ENCODE measurements at places on chromosomes 2 and 18. TPM values are rescaled to one million over a fixed set of nuclear protein-coding genes. Genes with fewer than 3 reads are reported as not detected.

DNA sequence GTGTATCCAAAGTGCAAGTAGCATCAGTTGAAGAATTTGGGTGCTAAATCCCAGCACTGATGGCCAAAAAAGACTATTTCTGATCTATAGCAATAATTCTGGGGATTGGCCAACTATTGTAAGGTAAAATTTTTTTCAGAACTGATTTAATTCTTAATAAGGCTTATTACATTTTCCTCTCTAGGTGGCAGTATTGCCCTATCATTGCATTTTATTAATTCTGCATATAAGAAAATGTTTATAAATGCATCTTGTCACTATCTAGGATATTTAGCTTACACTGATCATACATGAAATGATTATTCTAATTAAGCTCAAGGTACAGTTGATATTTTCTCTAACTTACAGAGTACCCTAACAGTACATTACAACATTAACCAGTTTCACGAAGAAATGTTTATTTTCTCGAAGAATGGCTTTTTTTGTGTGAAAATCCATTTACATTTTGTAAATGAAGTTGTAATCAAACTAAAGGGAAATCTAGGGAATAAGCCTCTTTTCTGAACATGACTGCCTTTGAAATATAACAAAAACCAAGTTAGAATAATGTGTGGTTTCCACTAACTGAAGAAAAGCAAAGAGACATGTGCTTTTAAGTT lies 11.0 kb downstream of the TTN start:
- no peak for DNase-seq

SATB2 gene
- 5.1 TPM for polyA plus RNA-seq

DNA sequence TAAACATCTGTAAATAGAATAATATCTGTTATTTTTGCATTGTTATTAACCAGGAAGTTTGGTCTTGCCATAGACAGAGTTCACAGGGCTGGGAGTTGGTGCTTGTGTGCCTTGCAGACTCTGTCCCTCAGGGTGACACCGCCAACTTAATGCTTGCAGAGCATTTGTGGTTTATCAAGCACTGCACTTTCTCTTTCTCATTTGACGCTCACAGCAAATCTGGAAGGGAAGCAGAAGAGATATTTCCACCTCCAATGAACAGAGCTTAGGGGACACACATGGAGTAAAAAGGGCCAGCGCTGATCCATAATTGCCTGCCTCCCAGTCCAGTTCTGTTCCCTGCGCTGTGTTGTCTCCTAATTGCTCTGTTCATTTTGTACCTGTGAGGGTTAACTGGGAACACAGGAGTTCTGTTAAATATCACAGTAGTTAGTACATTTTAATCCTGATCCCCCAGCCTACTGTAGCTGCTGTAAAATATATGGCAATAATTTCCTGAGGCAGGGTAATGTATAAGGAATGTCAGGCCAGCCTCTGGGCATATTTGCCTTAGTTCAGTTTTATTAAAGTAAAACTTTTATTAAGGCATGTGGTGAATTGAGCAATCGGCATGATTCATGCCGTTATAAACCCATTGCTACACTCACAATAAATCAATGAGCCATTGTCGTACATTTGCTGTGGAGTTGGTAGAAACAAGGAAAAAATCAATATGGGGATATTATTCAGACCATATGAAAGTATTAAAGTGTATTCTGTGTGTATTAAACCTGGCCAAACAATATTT lies 182.5 kb upstream of the OSR1 start:
- no peak for DNase-seq

- no peak for DNase-seq
These were observed 32.6 kb upstream of the B3GNT2 start for GRCh38 chr2:62163106-62163831.

DNA sequence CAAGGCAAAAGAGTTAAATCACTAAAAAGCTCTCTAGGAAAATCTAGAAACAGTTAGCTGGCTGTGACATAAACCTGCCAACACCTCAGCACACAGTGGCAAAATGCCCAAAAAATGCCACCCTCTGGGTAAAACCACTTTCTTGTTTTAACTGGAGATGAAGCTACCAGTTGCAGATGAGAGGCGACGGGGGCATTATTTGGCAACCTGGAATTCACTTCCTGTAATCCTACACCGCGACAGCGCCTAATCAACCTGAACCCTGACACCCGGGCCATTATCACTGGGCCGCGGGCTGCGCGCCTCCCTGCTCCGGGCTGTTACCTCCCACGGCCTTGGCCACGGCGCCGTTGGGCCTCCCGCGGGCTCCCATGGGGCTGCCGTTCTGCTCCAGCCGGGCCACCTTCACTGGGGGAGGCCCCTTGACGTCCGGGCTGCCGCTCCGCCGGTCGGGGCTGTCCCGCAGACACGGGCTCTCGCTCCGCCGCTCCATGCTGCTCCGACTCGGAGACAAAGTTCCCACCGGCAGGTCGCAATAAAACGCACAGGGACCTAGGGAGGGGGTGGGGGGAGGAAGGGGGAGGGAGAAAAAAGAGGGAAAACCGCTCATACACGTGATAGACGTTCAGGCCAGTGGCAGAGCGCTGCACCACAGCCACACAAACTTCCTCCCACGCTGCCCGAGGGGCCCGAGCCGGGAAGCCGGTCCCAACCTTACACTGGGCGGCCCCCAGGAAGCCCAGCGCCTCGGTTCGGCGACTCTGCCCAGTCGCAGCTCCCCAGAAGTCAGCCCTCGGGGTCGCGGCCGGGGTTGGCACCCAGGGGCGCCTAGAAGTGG lies 2.0 kb downstream of the SATB2 start:
- DNase-seq: no peak

DOCK10 gene
- polyA plus RNA-seq: 2.9 TPM

HSPD1 gene
- polyA plus RNA-seq: 111 TPM

SMC6 gene
- 21.7 TPM for polyA plus RNA-seq

L3MBTL4 gene
- polyA plus RNA-seq: 26.6 TPM

- peak; percentile 15 for DNase-seq
These were observed 35.5 kb downstream of the ACVR1 start for GRCh38 chr2:157840568-157841156.

GRCh38 chr2:100703213-100703612 lies 116.7 kb upstream of the NPAS2 start:
- DNase-seq: no peak

DNA sequence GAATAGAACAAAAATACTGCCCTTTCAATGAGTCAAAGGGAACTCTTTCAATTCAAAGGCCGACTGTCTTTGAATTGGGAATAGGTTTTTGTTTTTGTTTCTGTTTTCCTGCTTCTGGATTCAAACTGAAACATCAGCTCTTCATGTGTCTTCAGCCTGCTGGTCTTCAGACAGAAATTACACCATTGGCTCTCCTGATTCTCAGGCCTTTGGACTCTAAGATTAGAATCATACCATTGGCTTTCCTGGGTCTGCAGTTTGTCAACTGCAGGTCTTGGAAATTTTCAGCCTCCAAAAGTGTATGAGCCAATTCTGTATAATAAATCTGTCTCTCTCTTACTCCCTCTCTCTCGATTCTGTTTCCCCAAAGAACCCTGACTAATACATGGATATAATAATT lies 31.1 kb downstream of the CTLA4 start:
- DNase-seq: no peak

DNA sequence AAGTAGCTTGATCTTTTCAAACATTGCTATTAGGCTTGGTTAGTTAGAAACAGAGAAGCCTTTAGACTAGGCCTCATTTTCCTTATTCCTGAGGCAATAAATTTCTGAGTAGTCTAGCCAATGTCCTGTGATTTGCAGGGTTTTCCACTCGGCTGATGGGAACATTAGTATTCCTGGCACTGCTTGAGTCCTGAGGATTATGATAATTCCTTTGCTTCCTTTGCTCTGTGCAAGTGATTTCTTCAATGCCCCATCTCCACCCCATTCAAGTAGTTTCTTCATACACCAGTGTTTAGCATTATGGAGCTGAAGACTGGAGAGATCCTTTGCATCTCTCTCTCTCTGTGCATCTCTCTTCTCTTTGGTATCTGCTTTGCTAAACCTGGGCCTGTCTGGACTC lies 14.3 kb upstream of the SLC4A10 start:
- no peak for DNase-seq

DNA sequence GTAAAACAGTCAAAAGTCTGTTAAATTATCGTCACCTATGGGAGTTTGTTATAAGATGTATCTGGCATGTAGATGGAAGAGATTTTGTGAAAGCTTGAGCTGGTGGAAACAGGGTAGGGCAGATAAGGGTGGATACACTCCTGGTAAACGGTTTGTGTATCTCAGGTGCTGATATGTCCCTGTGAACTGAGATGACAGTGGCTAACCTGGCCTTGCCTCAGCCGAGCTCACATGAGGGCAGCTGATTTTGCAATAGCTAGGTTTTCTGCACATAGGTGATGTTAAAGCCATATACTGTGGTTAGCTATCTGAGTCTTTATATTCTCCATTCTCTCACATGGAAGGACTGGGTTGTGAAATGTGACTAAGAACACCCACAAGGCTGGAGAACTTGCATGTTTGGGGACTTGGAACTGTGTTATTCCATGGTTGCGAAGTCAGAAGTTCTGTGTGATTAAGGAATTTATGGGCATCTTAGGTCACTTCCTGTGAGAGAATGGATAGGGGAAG lies 205.1 kb downstream of the TPGS2 start:
- no peak for DNase-seq

DNA sequence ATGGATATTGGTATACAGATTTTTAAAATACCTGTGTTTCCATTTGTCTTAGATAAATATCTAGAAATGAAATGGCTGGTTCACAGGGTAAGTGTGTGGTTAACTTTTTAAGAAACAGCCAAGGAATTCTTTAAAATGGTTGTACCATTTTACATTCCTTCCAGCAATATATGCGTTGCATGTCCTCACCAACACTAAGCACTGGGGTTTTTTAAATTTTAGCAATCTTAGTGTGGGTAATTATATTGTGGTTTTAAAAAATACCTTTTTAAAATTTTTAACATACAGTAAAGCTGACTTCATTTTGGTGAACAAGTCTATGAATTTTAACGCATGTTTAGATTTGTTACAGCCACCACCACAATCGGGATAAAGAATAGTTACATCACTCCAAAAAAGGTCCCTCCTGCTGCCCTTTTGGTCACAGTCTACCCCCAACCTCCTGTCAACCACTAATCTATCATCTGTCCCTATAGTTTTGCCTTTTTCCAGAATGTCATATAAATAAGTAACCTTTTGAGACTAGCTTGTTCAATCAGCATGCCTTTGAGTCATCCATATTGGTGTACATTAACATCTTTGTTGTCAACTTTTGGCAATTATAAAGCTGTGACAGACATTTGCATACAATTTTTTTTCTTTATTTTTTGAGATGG lies 128.1 kb upstream of the MSTN start:
- DNase-seq: no peak

GRCh38 chr2:174326161-174327020 lies 8.4 kb upstream of the SP9 start:
- no peak for DNase-seq

DNA sequence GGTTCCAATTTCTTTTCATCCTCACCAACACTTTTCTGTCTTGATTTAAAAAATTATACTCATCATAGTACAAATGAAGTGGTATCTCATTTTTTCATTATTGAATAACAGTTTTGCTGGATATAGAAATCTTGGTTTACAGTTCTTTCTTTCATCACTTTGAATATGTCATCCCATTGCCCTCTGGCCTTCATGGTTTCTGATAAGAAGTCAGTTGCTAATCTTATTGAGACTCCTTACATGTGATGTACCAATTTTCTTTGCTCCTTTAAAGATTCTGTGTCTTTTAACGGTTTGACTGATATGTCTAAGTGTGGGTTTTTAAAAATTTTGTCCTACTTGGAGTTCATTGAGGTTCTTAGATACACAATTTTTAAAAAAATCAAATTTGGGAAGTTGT lies 35.0 kb downstream of the SLC3A1 start:
- no peak for DNase-seq

DNA sequence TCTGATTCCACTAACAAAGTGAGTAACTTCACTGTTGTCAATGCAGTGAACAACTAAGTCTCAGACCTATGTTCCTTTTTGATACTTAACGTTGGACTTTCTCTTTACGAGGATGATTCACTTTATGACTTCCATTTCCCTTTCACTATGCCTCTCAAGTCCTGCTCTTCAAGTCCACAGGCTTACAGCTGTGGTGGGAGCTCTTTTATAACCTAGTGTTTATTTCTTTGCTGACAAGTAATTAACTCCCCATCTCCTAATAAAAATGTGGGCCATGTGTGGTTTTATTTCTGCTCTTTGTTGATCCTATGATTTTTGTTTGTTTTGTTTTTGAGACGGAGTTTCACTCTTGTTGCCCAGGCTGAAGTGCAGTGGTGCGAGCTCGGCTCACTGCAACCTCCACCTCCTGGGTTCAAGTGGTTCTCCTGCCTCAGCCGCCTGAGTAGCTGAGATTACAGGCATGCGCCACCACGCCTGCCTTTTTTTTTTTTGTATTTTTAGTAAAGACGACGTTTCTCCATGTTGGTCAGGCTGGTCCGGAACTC lies 142.1 kb downstream of the USP34 start:
- DNase-seq: no peak

DNA sequence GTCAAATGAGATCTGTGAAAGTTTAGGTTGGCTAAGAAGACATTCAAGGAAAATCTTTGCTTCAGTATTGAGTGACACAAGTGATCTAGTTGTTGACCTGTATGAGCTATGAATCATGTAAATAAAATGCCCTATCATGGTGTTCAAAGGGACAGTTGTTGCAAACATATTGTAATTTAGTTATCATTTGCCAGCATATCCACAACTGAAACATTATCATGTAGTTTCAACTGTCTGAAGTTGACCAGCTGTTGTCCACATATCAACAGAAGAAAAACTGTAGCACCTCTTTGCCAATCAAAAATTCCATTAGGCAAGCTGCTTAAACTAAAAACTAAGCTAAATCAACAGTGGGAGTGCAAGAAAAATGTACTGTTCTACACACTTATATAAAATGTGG lies 527.1 kb upstream of the NRXN1 start:
- DNase-seq: no peak

DNA sequence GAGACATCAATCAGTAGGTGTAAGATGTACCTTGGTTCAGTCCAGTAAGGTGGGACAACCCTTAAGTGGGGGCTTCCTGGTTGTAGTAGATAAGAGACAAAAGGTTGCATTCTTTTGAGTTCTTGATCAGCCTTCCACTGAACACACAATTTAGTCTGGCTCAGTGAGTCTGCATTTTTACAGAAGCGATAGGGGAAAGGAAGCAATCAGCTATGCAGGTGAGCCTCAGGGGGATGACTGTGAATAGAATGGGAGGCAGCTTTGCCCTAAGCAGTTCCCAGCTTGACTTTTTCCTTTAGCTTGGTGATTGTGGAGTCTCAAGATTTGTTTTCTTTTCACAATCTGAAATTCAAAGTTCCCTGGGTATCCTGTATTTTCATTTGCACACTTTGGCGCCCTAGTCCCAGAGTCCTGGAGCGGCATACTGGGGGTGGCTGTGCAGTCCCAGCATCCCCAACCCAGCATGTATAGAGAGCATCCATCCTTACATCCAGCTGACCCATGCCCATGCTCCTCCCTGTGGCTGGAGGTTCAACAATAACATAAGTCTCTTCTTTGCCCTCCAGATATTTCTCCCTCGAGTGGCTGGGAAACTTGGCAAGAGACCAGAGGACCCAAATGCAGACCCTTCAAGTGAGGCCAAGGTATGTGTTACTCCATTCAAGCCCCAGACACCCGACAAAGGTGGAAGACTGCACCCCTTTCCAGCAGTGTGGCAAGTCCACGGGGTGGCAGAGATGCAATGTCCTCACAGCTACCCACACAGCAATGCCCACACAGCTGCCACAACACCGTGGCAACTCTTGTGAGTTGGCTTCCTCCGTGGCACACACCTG lies 20.1 kb upstream of the PRLH start:
- DNase-seq: no peak

- no peak for DNase-seq
These were observed 119.8 kb downstream of the PTPN4 start for GRCh38 chr2:119879502-119879901.

RAX gene
- not detected for polyA plus RNA-seq

Measured in testis (tissue), 5 donors.